NCI-H1436 treated with DMSO at 0.1 percent for 48 hours (cell line): ENCODE measurements at places on chromosomes 11 and 22.

GRCh38 chr11:8100605-8101004 is 19.6 kb downstream of the TUB start:
- DNase-seq, result no peak

GRCh38 chr11:20056950-20057943 is 103.0 kb downstream of the DBX1 start:
- no peak for DNase-seq

DNA sequence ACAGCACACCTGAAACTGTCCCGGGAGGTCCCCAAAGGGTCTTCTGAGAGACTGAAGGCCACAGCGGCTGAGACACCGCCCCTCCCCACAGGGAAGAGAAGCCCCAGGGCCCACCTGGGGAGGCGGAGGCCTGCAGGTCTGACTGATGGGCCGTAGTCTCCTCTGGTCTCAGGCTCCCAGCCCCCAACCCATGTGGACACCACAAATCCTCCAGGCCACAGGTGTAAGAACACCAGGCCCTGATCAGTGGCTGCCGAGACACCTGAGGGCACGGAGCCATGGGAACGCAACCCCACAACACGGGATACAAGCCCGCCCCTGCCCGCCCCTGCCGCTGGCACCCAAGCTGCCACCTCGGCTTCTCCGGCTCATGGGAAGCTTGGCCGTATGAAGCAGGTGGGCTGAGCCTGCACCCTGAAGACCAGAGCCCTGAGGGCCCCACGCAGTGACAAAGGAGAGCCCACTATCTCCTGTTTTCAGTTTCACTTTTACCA is 46.3 kb downstream of the BRD1 start:
- DNase-seq, result no peak

- no peak for DNase-seq
These were observed 454.3 kb downstream of the OPCML start for GRCh38 chr11:133078012-133078411.

GRCh38 chr22:29570912-29571549 is 9.9 kb downstream of the NIPSNAP1 start:
- no peak for DNase-seq

GRCh38 chr11:36361901-36362391 is 65.9 kb downstream of the PRR5L start:
- DNase-seq, result no peak
